Heart right ventricle (tissue), 16 donors: ENCODE measurements at places on chromosomes 1 and 21.
A peak's percentile ranks its signal among the peaks of the same experiment; 100 is the strongest.

DNA sequence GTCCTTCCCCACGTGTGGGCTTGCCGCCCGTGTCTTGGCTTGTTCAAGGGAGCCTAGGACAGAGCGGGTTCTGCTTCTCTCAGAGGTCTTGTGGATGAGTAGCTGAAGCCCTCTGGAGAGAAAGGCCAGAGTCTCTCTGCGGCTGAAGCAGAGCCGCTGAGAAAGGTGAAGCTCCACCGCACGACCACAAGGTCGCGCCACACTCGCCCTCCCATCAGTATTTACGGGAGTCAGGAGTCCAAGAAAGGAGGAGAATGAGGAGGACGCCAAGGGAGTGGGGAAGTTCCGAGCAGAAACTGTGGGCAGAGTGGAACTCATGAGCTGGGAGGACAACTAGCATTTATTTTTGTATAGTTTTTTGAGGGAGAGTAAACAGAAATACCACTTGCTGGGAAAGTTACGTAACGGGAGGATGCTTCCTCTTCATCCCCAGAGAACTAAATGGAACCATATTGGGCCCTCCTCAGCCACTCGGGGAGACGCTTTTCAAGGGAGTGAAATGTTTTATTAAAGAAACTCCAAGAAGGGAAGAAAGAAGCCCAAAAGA lies 51.6 kb upstream of the HAO2 start:
- no peak for DNase-seq

GRCh38 chr1:63054184-63054583 lies 268.2 kb upstream of the FOXD3 start:
- DNase-seq: no peak

DNA sequence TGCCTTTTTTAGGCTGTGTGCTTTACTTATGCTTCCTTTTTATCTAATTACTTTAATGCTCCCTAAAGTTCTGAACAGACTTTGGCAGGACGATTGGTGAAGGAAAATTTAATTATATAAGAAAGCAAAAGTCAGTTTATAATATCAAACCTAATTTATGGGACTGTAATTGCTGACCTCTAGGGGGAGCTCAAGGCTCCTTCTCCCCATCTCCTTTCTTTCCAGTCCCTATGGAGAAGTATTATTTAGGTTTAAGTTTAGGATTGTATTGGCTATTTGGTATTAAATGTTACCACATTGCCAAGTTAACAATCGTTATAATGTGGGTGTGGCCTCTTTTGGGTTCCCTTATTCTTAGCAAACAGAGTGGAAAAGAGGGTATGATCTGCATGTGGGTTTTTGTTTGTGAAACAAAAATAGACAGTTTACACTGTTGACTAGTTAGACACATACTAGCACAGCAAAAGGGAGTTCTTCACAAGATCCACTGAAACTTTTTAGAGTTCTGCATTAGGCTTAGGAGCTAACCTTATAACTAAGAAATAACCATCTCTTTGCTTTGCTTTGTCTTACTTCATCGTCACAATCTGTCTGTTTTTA lies 48.2 kb upstream of the TNFSF4 start:
- DNase-seq: no peak

GRCh38 chr1:49363628-49364027 lies 586.9 kb upstream of the BEND5 start:
- no peak for DNase-seq

DNA sequence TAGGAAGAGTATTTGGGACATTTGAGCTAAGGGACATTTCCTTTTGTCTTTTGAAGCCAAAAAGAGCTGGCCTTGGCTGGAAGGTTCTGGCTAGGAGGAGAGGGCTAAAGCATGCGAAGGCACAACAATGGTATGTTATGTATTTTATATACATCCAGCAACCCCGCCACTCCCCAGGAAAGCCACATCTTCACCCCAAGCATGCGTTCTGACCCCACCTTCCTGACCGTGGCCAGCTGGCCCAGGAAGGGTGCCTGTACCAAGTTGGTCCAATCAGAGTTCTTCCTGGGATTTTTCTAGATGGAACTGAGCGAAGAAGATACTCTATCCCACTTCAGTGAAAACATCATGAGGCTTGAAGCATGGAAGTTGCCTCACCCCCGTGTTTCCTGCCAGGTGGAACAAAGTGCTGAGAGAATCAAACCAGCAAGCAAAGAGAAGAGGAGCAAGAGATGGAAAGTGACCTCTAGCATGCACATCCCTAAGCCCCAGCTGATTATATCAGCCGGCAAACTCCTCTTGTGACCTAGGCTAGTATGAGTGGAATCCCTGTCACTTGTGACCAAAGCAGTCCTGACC lies 82.7 kb downstream of the BCAR3 start:
- DNase-seq: no peak

DNA sequence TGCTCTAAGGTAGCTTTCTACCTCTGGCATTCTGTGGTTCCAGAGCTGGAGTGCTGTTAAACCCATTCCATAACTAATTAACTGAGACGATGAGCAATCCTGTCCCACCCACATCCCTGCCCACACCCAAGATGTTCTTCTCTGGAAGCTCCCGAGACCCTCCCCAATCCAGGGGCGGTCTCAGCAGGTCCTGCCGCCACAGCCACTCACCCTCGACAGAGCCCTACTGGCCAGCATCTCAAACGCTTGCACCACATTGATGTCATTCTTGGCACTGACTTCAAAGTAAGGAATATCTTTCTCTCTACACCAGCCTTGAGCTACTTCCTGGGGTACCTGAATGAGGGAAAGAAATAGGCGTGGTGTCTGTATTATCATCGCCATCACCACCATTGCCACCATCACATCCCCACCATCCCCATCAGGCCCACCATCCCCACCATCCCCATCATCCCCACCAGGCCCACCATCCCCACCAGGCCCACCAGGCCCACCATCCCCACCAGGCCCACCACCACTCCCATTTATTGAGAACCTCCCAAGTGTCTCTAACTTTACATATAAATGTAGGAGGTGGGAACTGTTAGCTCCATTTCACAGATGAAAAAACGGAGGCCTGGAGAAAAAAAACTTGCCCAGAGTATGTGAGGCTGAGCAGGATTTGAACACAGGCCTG lies 17.7 kb downstream of the RAB7B start:
- no peak for DNase-seq

GRCh38 chr1:10835822-10836421 lies 39.5 kb upstream of the CASZ1 start:
- DNase-seq: peak; percentile 44

GRCh38 chr1:245770156-245770555 lies 615.4 kb downstream of the KIF26B start:
- DNase-seq: no peak

DNA sequence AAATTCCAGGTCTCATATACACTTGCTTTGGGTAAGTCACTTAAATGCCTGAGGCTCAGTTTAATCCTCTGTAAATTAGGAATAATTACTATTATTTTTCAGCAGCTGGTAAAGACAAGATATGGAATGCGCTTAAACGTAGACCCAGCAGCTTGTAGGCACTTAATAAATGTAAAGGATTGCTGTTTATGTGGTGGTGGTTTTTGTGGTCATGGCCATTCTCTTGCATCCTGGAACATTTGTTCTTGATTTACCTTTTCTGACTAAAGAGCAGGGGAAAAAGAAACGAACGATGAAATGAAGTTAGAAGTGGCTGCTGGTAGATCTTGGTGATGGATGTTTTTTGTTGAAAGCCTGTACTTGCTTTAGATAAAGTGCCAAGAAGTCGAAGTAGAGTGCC lies 195.0 kb upstream of the FOXD3 start:
- no peak for DNase-seq

DNA sequence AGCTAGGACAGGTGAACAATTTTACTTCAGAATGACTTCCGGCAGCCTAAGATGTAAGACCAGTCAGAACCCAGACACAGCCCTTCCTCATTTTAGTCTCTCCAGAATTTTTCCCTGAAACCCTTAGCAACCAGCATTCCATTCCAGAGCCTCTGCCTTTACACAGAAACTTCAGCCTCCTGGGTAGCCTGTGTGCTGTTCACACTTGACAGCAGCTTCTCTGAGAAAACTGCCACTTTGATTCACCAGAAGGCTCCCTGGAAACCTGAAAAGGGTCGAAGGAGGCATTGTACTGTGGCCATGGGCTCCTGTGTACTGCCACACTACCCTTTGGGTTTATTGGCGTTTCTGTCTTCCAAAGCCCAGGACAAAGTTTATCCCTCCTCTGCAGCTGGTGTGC lies 17.4 kb downstream of the HYI start:
- no peak for DNase-seq

DNA sequence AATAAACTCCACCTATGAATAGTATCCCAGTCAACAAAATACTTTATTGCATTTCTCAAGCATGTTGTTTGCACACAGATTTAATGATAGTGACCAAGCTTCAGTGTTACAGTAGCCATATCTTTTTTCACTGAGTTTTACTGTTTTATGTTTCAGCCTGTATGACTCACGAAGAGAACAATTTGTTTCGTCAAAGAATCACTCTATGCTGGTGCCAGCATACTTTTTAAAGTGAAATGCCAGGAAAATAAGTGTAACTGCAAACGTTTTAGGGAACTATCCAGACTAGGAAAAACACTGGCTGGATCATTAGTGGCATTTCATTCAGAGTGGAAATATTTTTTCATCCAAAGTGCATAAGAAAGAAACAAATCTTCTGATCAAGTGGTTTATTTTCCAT lies 210.8 kb downstream of the COL11A1 start:
- DNase-seq: no peak

DNA sequence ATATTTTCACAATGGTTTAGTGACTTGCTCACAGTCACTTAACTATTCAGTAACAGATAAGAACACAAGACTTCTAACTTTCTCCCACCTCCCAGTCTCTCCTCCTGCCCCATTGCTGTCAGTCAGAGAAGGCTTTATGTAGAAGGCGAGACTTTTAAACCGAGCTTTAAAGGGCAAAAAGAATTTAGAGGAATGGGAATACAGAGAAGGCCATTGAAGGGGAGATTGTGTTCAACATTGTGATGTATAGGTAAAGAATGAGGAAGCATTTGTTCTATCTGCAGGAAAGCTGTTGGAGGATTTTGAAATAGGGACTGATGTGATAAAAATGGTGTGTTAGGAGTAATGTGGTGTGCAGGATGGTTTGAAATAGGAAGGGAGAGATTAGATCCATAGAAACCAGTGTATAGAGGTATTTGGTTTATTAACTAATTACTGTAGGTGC lies 7.3 kb downstream of the POU2F1 start:
- DNase-seq: no peak

GRCh38 chr1:92408825-92409224 lies 77.9 kb downstream of the GFI1 start:
- DNase-seq: no peak

GRCh38 chr1:45721207-45721606 lies 29.2 kb downstream of the IPP start:
- no peak for DNase-seq

DNA sequence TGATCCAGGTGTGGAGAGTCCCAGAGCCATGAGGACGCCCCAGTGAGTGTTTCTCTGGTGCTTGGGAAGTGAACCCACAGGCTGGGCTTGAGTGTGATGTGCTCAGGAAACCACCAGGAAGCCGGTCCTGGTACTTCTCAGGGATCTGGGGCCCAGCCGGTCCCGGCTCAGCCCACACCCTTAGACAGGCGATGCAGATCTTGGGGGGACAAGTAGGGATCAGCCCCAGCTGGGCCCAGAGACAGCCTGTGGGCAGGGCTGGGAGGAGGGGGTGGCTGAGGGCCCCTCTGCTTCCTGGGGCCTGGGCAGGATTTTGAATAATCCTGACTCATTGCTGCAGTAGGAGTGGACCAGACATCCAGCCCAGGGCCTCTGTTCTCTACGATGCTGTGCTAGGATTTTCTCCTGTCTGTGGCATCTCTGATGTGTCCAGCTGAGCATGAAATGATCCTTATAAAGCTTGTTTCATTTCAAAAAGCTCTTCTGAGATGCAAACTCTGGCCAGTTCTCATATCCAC lies 698.0 kb downstream of the PTPRU start:
- no peak for DNase-seq

GRCh38 chr1:229109320-229109761 lies 161.6 kb upstream of the RAB4A start:
- peak; percentile 21 for DNase-seq

DNA sequence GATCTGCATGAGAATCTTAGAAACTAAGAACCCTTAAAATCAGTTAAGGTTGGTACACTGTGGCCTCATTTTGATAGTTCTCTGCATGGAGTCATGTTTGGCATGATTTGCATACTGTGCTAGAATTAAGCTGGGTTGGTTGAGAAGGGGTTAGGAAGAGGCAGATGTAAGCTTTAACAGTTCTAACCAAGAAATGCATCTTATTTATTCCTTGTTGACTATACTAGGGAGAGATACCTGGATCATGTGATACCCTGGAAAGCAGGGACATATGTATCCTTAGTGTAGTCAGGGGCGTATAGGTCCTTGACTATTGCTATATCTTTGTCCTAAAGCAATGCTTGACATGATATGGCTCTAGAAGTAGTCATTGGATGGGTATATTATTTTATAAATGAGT lies 41.0 kb downstream of the CDC42 start:
- DNase-seq: no peak

DNA sequence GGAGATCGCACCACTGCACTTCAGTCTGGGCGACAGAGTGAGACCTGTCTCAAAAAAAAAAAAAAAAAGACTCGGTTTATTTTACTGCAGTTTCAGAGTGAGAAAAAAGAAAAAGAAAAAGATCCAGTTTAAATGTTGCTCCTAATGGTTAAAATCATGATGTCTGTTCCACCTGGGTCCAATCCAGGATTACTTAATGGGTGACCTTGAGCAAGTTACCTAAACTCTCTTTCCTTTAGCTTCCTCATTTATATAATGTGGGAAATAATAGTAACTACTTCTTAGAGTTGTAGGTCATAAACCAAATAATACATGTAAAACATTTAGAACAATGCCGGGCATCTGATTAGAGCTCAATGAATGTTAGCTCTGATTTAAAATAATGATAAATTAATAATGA lies 19.4 kb upstream of the RNF11 start:
- DNase-seq: no peak

- DNase-seq: no peak
These were observed 52.7 kb upstream of the ATP5PO start for GRCh38 chr21:33968080-33968994.

DNA sequence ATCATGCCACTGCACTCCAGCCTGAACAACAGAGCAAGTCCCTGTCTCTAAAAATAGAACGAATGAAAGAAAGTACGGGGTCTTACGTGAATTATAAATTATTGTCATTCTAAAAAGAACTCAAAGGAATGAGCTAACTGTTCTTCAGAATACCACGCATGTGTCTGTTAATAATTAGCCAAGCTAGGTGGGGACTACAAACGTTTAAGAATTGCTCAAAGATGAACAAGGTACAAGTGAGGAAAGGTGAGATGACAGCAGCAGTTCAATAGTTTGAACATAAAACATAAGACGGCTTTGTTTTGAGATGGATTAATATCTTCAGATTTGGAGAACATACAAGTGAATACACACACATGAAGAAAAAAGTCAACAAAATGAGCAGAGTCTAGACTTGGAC lies 79.6 kb downstream of the UBR4 start:
- no peak for DNase-seq
